H54 (cell line): ENCODE measurements at places on chromosomes 5 and 9.

DNA sequence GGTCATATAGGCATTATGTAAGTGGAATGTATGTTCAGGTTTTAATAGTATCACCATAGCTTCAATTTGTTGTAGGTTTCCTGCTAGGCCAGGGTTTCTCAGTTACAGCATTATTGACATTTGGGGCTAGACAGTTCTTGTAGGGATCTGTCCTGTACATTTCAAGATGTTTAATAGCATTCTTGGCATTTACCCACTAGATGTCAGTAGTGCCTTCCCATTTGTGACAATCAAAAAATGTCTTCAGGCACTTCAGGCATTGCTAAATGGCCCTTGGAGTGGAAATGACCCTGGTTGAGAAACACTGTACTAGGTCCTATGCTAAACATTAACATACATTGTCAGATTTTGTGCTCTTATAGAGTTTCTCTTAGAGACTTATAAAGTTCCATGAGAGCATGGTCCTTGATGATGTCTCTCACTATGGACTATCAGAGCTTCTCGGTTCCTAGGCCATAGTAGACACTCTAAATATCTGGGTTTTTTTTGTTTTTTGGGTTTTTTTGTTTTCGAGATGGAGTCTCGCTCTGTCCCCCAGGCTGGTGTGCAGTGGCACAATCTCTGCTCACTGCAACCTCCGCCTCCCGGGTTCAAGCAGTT, 1.4 kb downstream of the KIF20A start:
- DNase-seq, result peak; percentile 15

- DNase-seq, result no peak
Observed at GRCh38 chr5:116454417-116454927, 120.2 kb downstream of the SEMA6A start.

- no peak for DNase-seq
Observed at GRCh38 chr9:35618854-35619799, 914 bp upstream of the CD72 start.

GRCh38 chr9:93810028-93810971, 144.9 kb downstream of the BARX1 start:
- DNase-seq, result no peak

DNA sequence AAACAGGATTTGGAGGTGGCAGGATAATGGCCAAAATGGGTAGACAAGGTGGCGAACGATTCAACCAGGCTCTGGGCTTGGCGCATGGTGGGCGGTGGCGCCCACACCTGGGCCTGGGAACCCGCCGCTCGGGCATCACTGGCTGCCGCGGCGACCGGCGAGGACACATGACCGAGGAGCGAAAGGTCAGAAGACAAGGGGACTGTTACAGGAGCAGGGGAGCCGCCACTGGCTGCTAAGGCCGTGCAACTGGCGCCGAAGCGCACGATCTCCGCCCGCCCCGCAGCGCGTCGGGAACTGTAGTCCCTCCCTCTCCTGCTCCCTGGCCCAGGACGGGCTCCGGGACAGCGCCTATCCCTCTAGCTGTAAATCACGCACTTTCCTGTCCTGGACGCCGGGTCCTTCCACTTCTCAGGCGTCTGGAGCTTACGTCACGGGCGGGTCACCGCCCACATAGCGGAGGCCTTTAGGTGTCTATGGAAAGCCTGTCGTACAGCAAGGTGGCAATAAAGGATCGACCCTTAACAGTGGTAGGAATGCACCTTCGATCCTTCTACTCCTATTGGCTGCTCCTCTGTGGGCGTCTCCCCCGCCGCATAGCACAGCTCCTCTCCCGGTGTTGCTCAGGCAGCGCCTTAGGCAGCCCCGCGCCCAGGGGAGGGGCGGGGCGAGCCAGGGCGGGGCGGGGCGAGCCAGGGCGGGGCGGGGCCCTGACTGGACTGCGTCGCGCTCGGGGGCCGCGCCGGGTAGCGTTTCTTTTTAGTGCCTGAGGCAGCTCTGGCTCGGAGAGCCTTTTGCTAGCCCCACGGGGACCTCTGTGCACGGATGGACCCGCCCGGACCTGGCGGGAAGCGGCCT, at the start of gene ICE1:
Gene ICE1, plus strand, starts transcription at position 717 of the 858 bp plus-strand sequence. CDS start 239 bp downstream, outside the sequence.
- DNase-seq, result peak; percentile 92

DNA sequence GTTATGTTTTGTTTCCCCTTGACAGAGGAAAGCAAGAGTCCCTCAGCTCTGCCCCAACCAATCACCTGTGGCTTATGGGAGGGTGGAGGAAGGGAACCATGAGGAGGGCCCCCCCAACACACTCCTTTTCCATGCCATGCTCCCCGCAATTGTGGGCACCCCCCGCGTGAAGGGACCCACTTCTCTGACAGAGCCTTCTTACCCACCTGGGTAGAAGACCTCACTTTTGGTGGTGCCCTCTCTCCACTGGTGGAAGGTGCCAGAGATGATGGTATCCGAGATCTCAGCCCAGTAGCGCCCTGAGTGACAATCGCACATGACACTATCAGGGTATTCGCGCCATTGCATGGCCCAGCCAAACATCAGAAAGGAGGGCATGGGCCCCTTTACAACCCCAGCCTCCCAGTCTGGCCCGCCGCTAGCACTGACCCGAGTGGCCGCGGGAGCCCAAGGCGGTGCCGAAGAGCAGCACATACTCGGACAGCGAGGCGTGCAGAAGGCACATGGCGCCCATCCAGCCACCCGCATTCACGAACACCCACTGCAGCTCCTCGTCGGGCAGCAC, 714 bp downstream of the SIGMAR1 start:
- DNase-seq, result no peak

DNA sequence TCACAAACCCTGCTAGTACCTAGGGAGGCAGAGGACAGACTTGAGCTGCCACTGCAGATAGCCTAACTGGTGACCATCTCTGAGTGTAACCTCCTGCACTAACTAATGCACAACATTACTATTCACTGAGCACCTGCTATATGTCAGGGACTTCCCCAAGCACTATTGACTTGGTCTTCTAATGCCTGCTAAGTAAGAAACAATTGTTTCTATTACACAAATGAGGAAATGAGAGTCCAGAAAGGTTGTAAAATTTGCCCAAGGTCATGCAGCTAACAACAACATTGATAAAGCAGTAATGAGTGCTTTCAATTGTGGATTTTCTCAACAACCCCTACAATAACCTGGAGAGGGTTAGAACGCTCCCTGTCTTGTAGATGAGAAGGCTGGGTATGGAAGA, 183.7 kb downstream of the ZNF462 start:
- no peak for DNase-seq

GRCh38 chr5:139022528-139022927, 147.4 kb upstream of the LRRTM2 start:
- DNase-seq, result no peak

- no peak for DNase-seq
Observed at GRCh38 chr9:69078581-69078980, 43.0 kb downstream of the FXN start.

GRCh38 chr9:77843076-77843870, 188.3 kb downstream of the GNAQ start:
- no peak for DNase-seq

DNA sequence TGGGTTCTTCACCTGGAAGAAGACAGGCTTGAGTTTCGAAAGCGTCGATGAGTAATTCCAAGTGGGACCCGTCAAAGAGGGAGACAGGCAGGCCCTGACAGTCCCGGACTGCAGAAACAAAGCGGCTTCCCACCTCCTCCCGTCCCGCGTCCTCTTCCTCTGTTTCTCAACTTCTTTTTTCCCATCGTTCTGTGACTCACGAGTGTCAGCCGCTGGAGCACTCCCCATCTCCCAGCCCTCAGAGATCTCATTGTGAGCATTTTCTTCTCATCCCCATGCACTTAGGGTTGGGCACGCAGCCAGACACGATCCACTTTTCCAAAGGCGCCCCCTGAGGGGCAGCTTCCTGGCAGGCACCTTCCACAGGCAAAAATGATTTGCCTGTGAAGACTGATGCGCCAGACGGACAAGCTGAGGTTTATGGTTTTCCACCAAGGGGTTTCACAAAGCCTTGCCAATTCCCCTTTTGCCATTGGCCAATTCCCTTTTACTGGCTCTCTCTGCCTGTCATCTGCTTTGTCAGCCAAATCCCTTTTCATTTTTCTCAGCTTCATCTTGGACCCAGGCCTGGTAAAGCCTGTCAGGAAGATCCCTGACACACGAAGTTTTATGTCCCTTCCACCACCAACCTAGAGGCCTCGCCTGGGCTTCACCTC, 86.5 kb upstream of the ANKRD55 start:
- no peak for DNase-seq

- DNase-seq, result no peak
Observed at GRCh38 chr9:32524892-32525708, 896 bp downstream of the RIGI start.

- DNase-seq, result no peak
Observed at GRCh38 chr5:74173241-74173640, 467.3 kb downstream of the ENC1 start.

DNA sequence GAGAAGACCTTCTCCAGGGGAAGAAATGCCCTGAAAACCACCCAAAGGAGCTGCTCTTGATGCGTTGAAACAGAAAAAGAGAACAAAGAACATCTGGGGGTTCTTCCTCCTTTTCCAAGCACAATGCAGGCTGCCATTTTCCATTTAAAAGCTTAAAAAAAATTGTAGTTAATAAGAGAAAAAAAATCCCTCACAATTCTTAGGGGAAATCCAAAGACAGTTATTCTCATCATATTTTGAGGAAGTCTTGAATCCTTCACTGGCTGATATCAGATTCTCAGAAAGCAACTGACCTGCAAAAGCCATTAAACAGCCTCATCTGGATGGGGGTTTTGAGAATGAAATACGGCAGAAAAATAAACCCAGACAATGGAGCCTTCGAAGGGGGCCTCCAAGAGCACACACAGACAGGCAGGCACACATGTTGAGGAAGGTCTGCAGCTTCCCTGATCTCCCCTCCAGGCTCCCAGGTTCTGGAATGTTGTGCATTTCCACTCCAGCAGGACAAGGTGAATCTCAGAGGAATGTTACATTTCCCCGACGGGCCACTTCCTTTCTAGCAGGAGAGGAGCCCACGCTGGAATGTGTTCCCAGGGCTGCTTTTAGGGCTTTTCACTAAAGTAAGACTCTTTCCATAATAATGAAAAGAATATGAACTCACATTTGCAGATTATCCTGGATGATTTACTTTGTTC, 159.4 kb upstream of the S1PR3 start:
- no peak for DNase-seq

DNA sequence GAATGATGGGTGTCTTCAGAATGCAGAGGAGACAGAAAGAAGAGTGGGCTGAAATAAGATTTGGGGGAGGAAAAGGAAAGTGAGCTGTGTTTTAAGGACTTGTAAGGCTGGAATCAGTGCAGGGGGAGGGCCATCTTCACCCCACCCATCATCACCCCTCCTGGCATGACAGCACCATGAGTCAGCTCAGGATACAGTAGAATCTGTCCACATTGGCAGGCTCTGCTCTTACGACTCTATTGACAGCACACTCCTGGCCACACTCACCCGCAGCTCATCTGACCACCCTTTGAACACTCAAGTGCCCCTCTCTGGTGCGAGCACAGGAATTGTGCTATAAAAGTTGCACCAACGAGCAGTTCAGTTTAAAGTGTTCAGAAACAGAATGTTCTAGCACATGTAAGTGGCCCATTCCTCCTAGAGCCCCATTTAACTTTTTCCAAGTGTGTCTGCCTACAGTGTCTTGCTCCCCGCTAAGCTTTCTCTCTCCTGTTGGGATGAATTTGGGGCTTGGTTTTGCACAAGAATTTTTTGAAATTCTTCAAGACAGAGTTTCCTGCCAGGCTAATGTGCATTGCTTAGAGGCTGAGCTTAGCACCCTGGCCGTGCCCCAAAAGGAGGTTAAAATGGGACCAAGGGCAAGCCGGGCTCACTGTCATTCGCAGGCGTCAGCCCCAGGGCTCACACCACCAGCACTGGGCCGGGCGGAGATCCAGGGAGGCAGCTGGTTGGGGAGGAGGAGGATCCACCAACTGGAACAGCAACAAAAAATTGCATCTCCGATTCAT, 12.0 kb downstream of the ADRA1B start:
- DNase-seq, result peak; percentile 84

- no peak for DNase-seq
Observed at GRCh38 chr5:79518718-79519117, 4.8 kb upstream of the HOMER1 start.

- DNase-seq, result no peak
Observed at GRCh38 chr5:167030500-167031120, 1260.8 kb upstream of the WWC1 start.

- no peak for DNase-seq
Observed at GRCh38 chr5:87081016-87081415, 186.7 kb upstream of the RASA1 start.

GRCh38 chr5:68332080-68332451, 116.5 kb downstream of the PIK3R1 start:
- DNase-seq, result no peak
